ENCODE measurements at places on chromosomes 16 and 17.

DNA sequence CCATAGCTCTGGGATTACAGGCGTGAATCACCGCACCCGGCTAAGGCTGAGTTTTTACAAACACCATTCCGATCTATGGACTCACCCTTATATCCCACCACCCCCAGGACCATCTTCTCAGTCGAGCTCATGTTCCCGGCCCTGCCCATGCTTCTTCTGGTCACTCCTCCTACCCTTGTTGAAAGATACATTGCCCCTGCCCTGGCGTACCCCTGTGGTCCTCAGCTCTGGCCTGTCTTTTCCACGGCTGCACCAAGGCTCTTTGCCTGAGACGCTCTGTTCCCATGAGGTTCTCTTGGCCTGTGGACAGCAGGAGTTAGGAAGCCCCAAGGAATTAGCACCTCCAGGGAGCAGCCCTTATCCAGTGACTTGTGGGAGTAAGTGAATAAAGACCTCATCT is 379.4 kb upstream of the TNRC6C start:
- DNase-seq = no peak

GRCh38 chr16:52709306-52709705 is 162.4 kb upstream of the TOX3 start:
- no peak for DNase-seq

- DNase-seq = no peak
These were observed 15.0 kb downstream of the HLF start for GRCh38 chr17:55279788-55280187.

DNA sequence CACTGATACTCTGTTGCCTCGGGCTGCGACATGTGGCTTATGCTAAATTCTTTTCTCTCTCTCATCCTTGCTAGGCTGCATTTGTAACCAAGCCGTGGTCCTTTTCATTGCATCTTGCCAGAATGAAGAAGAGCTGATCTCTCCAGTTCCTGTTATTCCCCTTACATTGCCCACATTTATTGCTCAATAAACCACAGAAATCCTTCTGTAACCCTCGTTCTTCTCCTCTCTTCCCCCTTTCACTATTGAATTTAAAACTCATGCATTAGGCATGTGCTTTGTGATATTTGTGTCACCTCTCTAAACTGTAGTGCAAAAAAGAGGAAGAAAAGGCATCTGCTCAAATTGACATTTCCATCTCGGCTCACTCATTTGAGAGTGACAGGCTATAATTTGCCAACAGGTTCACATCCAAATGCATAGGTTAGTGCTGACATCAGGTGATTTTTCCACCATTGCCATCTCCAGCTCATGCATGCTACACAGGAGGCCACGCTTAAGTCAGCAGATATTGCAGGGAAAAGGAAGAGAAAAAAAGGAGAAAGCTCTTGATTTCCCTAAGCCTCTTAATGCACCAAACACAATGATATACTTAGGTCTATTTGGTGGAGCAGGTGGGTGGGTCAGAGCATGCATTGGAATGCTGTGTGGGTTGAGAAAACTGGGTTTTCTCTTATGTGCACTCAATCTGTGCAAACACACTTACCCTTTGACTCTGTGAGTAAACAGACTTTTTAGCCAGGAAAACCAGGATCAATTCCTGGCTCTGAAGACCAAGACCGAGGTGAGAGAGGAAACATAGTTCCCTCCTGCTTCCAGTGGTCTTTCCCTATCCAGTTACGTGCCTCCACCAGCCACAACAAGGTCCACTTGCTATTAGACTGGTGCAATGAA is 642.7 kb downstream of the HS3ST4 start:
- DNase-seq = no peak

- no peak for DNase-seq
These were observed 78.0 kb upstream of the CBX4 start for GRCh38 chr17:79916991-79917901.

- DNase-seq = peak; percentile 55
These were observed 373.7 kb upstream of the SALL1 start for GRCh38 chr16:51524555-51525373.

DNA sequence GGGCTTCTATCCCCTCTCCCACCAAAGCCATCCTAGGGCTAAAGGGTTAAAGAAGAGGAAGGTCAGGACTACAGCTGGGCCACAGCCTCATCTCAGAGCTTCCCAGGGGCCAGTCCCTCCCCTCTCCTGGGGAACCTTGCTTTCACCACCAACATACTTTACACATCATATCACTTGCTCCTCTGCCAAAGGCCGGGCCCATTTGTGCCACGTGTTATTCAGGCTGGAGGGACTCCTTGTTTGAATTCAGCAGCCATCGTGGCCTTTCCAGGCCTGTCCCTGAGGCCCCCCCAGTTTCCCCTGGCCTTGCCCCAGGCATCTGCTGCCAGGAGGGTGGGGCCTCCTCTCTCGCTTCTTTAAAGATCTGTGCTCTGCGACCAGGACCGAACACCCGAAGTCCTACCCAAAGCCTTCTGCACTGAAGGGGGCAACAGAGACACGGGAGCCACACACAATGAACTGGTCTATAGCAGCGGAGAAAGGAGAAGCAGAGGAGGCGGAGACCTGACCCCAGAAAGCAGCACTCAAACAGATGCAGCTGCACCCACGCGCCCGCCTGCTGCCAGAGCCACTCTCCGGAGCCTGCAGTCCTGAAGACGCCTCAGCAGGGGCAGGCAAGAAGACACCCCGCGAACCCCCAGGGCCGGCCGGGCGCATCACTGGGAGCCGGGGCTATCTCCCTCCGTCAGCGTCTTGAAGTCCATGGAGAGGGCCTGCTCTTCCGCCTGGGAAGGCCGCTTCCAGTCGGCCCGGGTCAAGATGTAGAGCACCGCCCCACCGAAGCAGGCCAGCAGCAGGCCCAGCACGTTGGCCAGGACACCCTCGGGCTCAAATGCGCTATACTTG is 12.1 kb downstream of the CYB561 start:
- DNase-seq = peak; percentile 98

GRCh38 chr17:9401434-9401833 is 174.2 kb downstream of the STX8 start:
- DNase-seq = no peak

GRCh38 chr17:14019186-14019956 is 49.9 kb upstream of the COX10 start:
- no peak for DNase-seq

DNA sequence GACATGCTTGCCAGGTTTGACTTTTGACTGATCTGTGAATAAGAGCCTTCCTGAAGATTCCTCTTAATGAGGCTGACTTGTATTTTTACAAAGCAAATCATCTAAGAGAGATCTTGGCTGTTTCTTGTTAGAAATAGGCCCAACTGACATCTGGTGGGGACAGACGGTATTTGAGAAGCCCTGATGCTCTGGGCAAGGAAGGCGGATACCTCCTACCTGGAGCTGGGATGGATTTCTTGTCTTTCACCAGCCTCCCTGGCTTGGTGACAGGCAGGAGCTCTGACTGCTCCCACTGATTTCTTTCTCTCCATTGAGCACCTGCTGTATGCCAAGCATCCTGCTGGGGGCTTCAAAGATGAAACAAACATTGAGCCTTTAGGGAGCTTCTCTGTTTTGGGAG is 40.4 kb downstream of the AKAP1 start:
- DNase-seq = no peak

DNA sequence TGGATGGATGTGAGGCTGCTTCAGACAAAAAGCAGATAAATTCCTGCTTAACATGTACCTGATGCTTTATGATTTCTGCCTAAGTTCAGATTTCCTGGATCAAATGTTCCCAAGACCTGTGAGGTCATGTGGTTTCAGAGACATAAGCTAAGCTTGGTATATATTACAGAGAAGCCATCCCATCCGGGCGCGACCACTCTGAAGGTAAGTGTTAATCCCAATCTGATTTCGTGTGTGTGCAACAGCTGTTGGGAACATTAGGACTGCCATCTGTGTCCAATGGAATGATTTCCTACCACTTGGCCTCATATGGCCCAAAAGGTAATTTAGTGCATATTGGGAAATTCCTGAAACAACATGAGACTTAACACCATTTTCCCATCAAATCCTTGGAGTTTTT is 199.1 kb downstream of the HS3ST3B1 start:
- DNase-seq = no peak

DNA sequence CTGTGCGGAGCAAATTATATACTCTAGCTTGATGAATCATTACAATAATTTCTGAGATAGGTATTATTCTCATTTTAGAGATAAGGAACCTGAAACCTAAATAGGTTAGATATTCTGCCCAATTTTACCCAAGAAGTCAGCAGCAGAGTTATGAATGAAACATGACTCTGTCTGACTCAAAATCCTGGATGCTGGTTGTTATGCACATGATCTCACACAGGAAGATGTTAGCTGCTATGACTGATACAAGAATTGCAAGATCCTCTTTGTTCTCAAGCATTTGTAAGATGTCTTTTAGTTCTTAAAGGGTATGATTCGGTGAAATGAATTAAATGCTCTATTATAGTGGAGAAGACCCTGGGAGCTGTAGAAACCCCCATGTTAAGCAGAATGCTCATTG is 447.8 kb downstream of the KIF2B start:
- DNase-seq = no peak

DNA sequence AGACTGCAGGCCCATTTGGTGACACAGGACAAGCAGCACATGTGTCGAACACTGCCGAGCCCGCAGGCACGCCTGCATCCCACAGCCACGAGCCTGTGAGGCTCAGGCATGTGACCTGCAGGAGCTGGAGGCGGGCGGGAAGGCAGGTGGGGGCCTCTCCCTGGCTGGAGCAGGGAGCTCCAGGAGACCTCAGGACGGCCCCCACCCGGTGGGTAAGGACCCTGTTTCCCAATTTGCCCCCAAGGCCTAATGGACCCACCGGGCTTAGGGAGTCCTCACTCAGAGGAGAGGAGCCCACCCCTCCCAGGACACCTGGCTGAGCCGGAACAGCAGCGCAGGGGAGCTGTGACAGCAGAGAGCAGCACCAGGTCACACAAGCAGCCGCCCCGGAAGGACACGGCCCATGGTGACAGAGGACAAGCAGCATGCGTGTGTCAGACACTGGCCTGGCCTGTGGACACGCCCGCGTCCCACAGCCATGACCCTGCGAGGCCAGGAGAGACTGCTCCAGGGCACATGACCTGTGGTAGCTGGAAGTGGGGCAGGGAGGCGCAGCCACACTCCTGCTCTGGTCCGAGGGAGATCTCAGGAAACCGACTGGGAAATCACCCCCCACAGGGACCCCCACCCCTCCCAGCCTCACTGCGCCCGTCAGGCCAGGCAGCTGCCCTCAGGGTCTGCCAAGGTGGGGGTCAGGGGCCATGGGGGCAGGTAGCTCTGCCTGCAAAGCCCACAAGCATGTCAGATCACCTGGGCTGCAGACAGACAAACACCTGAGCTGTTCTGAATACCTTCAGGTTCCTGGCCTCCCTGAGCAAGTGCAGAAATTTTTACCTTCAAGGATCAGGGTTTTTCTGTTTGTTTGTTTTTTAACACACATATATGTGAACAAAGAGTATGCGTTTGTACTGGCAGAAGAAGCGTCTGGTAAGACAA is 2.4 kb downstream of the SPSB3 start:
- no peak for DNase-seq

DNA sequence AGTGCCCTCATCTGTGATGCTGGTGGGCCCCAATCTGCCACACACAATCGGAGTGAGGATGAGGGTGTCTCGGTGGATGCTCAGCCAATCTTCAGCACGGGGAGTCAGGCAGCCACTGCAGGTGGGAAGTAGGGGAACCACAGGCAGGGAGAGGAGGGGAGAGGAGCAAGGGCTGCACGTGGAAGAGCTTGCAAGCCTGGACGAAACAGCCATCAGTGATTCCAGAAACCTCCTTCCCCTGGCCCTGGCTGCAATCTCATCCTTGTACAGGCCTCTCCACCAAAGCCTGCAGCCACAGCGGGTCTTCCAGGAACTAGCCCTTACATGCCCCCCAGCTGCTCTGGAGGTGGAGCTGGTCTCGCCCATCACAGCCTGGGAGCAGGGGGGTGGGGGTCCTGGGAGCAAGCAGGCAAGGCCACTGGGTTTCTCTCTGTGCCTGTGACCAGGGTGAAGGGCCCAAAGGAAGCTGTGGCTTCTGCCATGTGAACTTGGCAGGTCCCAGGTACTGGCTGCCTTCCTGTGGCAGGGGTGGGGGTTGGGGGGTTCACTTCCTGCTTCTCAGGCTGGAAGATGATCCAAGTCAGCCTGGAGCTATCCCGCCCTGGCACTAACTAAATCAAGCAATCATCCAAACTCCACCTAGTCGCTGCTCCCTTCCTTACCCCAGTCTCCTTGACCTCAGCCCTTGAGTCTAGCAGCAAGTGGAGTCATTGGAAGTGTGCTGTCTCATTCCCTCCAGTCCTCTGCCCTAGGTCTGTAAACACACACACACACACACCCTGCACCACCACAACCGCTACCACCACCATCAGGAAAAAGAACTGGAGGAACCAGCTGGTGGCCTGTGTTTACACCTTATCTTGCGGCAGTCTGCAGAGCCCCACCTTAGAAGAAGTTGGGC is 29.4 kb upstream of the MLKL start:
- DNase-seq = no peak

- DNase-seq = no peak
These were observed 15.4 kb upstream of the SEZ6 start for GRCh38 chr17:29021226-29021625.

DNA sequence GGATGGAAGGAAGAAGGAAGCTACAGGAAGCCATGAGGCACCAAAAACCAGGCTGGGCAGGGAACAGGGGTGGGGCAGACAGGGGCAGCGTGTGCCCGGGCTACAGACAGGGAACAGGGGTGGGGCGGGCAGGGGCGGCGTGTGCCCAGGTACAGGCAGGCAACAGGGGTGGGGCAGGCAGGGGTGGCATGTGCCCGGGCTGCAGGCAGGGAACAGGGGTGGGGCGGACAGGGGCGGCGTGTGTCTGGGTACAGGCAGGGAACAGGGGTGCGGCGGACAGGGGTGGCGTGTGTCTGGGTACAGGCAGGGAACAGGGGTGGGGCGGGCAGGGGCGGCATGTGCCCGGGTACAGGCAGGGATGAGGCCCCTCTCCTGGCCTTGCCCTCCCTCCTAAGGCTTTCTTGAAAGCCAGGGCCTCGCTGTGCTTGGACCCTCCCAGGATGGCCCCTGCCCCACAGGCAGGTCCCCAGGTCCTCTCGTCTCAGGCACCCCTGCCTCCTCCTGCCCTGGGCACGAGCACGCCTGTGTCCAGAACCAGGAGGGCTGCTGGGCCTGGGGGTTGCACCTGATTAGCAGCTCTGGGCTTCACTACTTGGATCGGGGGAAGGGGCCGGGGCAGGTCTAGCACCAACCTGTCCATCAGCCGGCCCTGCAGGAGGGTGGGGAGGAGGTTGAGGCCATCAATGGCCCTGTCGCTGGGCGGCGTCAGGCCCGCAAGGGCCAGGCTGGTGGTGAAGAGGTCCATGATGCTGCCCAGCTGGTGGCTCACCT is 14.5 kb upstream of the APRT start:
- DNase-seq = no peak

- no peak for DNase-seq
These were observed 3.0 kb downstream of the DCXR start for GRCh38 chr17:82034371-82035011.

All from GM04504 (cell line).